ENCODE measurements at places on chromosomes 6 and 20.
A peak's percentile ranks its signal among the peaks of the same experiment; 100 is the strongest.

DNA sequence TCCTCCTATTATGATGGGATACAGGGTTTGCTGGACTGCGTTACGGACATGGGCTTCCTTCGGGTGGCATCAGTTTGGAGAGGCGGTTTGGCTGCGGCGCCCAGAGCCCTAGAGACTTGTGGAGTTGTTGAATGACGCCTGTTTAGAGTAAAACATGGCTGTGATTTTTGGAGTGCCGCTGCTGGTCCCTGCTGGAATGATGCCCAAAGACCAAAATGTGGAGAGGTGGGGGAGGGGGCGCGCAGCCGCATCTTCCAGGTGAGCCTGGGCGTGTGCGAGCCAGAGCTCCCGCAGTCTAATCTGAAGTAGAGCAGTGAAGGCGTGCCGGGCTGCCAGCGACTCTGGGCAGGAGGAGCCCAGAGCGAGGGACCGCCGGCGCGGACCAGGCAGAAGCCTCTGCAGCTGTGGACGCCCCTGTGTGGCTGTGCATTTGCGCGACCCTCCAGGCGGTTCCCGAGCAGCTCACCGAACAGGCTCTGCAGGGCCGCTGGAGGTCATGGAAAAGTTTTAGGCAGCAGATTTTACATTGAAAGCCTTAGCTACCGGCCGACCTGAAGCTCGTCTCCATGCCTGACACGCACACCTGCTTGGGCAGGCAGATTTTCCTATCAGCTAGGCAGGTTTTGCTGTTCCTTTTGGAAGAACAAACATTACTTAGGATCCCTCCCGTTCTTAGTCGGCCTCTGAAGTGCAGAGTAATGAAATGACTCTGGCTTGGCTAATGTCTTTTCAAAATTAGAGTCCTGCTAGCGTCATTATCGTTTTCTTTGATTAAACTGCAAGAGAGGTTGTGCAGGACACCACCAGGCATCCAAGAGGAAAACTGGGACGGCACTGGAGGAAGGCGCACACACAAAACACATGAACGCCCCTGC, 298.2 kb downstream of the PHACTR1 start:
- H3K4me1 ChIP-seq, result no peaks in the 10 kb centered on the region
- DNase-seq, result peak; percentile 3
- H3K27ac ChIP-seq, result no peak overlapping the region
- peak overlapping the region; percentile 42 for H3K4me3 ChIP-seq
- H3K27me3 ChIP-seq, result peaks cover 49% of the 10 kb centered on the region

DNA sequence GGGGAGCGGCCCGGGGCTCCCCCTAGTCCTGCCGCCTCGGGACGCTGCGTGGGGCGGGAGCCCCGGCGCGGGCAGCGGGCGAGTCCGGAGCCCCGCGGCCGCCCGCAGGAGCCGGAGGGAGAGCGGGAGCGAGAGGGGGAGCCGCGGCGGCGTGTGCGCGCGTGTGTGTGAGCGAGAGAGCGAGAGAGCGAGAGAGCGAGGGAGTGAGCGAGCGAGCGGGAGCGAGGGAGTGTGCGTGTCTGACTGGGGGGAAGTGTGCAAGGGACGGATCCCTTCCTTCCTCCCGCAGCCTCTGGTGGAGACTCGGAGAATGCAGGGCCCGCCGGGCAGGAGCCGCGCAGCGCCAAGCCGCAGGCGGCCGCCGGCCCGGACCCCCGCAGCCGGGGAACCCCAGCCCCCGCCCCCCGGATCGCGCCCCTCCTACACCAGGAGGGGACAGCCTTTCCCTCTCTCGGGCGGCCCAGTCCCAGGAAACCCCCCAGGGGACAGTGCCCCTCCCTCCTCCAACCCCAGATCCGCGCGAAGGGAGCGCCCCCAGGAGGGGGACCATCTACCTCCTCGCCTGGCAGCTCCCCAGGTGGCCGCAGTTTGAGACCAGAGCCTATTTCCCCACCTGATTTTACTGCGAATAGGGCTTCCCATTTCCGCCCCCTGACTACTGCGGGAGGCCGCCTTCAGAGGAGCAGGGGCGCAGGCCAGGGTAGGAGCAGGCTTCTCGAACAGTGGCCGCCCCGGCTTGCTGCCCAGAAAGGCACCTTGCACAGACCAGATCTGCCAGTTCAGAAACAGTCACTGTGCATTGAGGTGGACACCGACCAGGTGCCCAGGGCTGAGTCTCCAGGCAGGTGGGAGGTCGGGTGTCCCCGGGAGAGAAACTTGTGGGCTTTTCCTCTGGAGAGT, at the start of gene CDH22:
TSS of gene CDH22 (minus strand) at position 241 of the 900 bp plus-strand sequence. CDS start 57,204 bp downstream, outside the sequence.
- peaks cover 81% of the 10 kb centered on the region for H3K27me3 ChIP-seq
- no peaks in the 10 kb centered on the region for H3K36me3 ChIP-seq
- DNase-seq, result peak; percentile 18
- H3K4me1 ChIP-seq, result peaks cover 2% of the 10 kb centered on the region
- H3K27ac ChIP-seq, result no peak within 1 kb of the TSS
- H3K4me3 ChIP-seq, result no peak within 1 kb of the TSS

DNA sequence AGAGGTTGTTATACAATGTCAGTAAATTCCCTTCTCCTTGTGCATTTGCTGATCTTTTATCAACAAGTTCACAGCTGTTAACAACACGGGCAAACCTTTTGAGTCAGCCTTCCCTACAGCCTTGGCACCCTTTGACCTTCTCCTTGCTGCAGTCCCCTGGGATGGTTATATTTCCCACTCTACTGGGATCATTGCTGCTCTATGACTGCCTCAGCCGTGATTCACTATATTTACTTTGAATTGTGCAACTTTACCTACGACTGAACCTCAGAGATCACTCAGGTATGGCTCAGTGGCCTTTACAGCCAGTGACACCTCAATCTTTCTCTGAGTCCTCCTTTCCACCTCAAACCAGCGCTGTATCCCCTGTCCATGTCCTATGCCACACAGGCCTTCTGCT, 1293.3 kb downstream of the EPHA7 start:
- no peak overlapping the region for H3K27ac ChIP-seq
- H3K27me3 ChIP-seq, result no peaks in the 10 kb centered on the region
- DNase-seq, result no peak
- no peak overlapping the region for H3K4me3 ChIP-seq
- H3K36me3 ChIP-seq, result no peaks in the 10 kb centered on the region
- H3K4me1 ChIP-seq, result no peaks in the 10 kb centered on the region

- H3K4me1 ChIP-seq, result no peaks in the 10 kb centered on the region
- H3K27me3 ChIP-seq, result peaks cover 14% of the 10 kb centered on the region
- H3K36me3 ChIP-seq, result no peaks in the 10 kb centered on the region
- no peak overlapping the region for H3K27ac ChIP-seq
- no peak for DNase-seq
- no peak overlapping the region for H3K4me3 ChIP-seq
Measured at GRCh38 chr20:2213401-2213800, 82.4 kb upstream of the TGM3 start.

DNA sequence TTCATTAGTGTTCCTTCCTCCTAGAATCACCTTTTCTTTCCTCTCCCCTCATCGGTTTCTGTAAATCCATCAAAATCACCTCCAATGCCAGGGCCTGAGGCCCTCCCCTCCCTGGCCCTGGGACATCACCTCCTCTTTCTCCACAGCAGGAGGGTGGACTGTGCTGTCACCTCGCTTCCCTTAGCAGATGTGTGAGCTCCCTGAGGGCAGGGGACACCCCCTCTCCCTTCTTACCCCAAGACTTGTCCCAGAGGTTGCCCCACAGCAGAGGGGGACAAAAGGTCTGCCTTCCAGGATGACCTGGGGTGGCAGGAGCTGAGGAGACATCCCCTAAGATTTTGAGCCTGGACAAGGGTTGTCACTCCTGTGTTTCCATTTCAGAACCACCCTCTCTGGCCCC, 5.9 kb downstream of the ULBP1 start:
- no peak overlapping the region for H3K27ac ChIP-seq
- DNase-seq, result no peak
- H3K4me1 ChIP-seq, result peaks cover 6% of the 10 kb centered on the region
- no peak overlapping the region for H3K4me3 ChIP-seq
- H3K27me3 ChIP-seq, result peaks cover 55% of the 10 kb centered on the region

DNA sequence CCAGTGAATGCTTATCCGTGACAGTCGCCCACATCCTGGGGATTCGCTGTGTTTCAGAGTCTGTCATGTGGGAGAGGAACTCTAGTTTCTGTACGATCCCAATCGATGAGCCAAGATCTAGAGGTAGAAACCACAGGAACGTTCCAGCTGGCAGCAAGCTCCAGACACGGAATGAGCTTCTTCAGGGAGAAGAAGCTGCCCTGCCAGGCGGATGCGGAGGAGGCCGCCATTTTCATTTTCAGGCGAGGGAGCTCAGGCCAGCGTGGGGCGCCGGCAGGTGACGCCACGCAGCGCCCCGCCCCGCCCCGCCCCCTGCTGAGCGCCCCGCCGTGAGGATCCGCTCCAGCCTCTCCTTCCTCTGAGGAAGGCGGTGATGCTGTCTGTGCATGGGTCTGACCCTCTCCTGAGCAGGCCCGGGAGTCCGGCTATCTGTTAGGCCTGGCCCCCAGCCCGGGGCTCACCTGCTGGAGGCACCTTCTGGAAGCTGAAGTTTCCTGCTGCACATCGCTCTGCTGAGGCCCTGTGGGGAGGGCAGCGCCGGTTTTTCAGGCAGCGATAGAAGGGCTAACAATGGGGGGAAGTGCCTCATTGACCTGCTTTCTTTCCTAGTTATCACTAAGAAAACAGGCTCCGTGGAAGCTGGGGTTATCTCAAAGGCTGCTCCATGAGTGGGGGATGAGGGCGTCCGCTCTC, 147.5 kb downstream of the ERMARD start:
- H3K4me1 ChIP-seq, result no peaks in the 10 kb centered on the region
- H3K4me3 ChIP-seq, result no peak overlapping the region
- H3K36me3 ChIP-seq, result no peaks in the 10 kb centered on the region
- no peaks in the 10 kb centered on the region for H3K27me3 ChIP-seq
- H3K27ac ChIP-seq, result no peak overlapping the region

DNA sequence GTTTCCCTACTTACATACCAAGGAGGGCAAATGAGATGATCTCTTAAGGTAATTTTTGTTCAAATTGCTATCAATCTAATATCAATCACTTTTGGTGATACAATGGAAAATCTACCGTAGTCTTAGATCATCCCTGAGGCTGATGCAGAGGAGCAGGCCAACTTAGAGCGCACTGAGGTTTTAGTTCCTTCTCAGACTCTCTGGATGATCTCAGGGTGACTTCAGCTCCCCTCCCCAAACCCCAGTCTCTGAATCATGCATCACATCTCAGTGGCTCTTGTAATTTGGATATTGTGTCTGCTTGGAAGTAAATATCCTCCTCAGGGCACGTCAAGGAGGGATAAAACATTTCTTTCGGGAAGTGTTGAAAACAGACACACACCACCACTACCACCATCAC, 5.9 kb downstream of the TUBB2B start:
- H3K4me3 ChIP-seq, result no peak overlapping the region
- no peaks in the 10 kb centered on the region for H3K36me3 ChIP-seq
- no peak for DNase-seq
- peaks cover 40% of the 10 kb centered on the region for H3K27me3 ChIP-seq

DNA sequence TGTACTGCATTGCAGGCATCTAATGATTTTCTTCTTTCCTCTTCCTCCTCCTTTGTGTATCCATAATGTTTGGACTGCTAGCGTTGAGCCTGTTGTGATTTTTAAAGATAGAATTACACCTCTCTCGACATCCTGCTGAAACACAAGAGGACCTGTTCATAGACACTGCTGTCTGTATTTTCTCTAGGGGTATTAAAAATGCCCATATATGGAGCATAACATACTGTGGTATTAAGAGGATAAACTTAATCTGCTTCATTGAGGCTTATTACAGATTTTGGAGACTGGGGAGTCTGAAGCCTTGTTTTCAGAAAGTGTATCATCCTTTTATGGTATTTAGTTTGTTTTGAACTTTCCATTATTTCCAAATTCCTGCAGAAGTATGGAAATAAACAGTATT, 414.3 kb downstream of the CDKAL1 start:
- no peak overlapping the region for H3K27ac ChIP-seq
- peaks cover 7% of the 10 kb centered on the region for H3K4me1 ChIP-seq
- H3K4me3 ChIP-seq, result no peak overlapping the region
- no peaks in the 10 kb centered on the region for H3K27me3 ChIP-seq
- no peaks in the 10 kb centered on the region for H3K36me3 ChIP-seq
- no peak for DNase-seq

GRCh38 chr6:18609715-18610114, 222.6 kb downstream of the RNF144B start:
- H3K4me3 ChIP-seq, result no peak overlapping the region
- no peak overlapping the region for H3K27ac ChIP-seq
- H3K27me3 ChIP-seq, result peaks cover 4% of the 10 kb centered on the region
- no peak for DNase-seq

DNA sequence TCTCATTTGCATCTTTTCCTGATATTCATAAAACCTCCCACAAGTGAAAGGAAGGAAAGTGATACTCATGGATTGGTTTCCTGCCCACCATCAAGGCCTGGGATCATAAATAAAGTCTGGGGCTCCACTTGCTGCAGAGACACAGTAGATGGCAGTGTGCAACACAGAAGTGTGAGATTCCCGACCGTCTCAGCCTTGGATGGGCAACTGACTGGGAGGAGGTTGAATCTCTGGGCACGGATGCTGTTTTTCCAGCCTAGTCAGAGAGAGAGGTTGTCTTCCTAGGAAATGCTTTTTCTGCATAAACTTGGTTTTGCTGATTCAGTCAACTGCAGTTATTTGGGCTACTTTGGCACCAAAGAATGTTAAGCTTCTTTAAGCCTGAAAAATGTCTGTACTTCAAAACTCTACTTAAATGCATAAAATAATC, 9.9 kb upstream of the RFPL4B start:
- no peak overlapping the region for H3K27ac ChIP-seq
- H3K27me3 ChIP-seq, result no peaks in the 10 kb centered on the region
- no peaks in the 10 kb centered on the region for H3K36me3 ChIP-seq
- peaks cover 5% of the 10 kb centered on the region for H3K4me1 ChIP-seq
- H3K4me3 ChIP-seq, result no peak overlapping the region
- peak; percentile 79 for DNase-seq

DNA sequence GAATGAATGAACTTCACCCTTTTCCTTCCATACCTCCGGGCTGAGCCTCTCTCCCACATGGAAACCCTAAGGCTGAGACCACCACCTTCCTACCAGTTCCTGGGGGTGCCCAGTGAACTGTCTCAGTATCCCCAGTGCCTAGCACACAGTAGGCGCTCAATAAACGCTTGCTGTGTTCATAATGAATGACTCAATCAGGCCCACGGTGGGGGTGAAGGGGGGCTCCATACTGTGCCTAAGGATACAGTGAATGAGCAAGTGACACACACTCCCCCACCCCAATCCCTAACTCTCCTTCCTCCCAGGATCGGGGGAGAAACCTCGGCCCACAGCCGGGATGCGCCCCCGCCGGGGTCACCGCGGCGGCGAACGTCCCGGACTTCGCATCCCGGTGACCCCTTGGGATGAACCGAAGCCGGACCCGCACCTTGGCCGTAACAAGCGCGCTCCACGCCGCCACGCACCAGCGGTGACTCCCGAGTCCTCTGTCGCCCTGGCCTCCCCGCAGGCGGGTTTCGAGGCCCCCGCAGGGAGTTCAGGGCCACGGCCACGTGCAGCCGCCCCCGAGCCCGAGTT, 592 bp downstream of the KCNG1 start:
- H3K4me1 ChIP-seq, result peaks cover 37% of the 10 kb centered on the region
- H3K36me3 ChIP-seq, result peaks cover 14% of the 10 kb centered on the region
- peaks cover 4% of the 10 kb centered on the region for H3K27me3 ChIP-seq
- DNase-seq, result no peak
- peak overlapping the region; percentile 89 for H3K4me3 ChIP-seq
- peak overlapping the region; percentile 79 for H3K27ac ChIP-seq

GRCh38 chr6:23302514-23302913, 733.1 kb downstream of the HDGFL1 start:
- no peaks in the 10 kb centered on the region for H3K36me3 ChIP-seq
- H3K4me3 ChIP-seq, result no peak overlapping the region
- no peaks in the 10 kb centered on the region for H3K4me1 ChIP-seq
- H3K27me3 ChIP-seq, result no peaks in the 10 kb centered on the region
- DNase-seq, result no peak
